ENCODE measurements at places on chromosomes 2 and 18.

- no peak for DNase-seq
Measured at GRCh38 chr2:207960090-207960489, 65.2 kb downstream of the PLEKHM3 start.

DNA sequence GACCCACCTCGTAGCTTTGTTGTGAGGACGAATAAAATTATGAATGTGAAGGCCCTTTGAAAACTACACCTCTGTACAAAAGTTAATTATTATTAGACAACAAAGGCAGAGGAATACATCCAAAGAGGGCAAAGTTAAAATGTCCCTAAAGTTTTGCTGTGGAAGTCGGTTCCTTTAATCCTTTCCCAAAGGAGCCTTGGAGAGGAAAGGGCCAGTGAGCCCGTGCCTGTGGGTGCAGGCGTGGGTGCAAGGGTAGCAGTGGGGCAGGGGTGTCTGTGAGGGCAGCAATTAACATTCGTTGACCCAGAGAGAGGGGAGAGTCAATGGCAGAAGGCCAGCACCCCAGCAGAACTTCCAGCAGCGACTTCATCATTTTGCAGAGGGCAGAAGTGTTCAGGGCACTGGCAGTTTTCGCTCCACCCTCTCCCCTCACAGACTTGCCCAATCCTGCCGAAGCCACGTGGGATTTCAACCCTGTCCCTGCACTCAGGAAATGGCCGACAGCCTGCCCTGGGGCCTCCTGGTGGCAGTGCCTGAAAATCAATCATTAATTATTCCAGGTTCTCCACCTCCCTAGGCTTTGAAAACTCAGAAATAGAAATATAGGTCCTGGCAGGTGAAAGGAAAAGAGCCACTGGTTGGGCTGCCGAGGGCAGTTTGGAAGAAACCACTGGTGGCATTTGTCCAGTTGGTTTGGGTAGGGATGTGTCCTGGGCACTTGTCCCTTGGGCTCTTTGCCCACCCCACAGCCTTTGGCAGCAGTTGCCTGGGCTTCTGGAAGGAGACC lies 4.2 kb upstream of the PAX8 start:
- peak; percentile 70 for DNase-seq

DNA sequence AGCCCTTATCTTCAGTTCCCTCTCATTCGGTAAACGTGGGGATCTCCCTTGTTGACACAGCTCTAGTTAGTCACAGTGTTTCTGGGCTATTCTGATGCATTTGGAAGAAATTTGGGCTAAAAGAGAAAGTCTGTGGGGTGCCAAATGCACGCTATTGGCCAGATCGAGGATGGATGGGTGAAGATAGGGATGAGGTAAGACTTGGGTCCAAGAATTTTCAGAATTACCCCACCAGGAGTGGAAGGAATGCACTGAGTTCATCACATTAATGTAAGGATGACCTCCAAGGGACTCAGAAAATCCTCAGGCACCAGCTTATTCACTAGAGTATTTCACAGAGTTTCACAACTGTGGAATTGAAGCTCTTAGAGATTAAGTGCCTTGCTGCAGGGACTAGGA lies 49.3 kb downstream of the NRP2 start:
- no peak for DNase-seq

DNA sequence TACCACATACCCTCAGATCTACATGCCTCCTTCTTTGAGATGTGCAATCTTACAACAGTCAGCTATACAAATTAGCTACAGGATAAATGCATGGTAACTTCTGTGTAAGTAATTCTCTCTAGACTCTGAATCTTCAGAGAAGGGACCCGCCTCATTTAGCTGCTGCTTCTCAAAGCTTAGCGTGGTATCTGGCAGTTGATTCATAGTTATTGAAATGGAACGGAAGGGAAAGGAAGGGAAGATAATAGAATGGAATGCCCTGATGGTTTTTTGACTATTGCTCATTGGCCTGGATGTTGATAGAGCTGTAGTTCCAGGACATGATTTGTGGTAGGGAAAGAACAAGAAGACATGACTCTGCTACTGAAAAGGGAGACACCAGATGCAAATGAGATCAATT lies 498.1 kb upstream of the CRIM1 start:
- no peak for DNase-seq

- no peak for DNase-seq
Measured at GRCh38 chr2:206915121-206915520, 24.2 kb upstream of the CPO start.

- no peak for DNase-seq
Measured at GRCh38 chr2:235860871-235861270, 307.3 kb downstream of the GBX2 start.

DNA sequence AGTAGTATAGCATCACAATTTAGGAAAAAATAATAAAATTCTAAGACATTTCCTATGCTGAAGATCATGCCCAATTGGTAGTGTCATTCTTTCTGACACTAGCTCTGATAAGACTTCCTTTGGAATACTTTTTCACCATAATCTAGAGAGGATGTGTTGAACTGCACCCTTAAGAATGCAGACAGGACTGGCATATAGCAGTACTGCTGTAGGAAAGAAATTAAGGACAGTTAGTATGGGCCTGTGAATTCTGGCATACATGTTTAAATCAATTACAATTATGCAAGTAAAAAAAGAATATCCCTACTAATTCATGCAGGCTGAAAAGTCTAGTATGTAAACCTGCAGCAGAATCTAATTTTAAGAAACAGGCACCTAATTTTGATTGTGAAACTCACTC lies 15.4 kb downstream of the SF3B1 start:
- DNase-seq, result no peak

DNA sequence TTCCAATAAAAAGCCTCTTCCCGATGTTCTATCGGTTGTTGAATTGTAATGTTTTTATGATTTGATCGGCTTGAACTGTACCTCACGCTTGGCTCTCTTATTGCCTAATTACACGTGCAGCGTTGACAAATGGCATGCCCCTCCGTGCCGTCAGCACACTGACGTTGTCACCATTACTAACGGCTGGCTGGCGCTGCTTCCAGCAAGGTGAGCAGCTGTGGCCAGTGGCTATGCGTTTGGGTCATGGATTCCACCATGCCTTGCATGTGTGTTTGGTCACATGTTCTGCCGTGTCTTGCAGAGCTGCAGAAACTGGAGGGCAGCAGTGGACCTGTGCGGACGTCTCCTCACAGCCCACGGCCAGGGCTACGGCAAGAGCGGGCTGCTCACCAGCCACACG lies 42.1 kb downstream of the TRAPPC12 start:
- DNase-seq, result no peak

DNA sequence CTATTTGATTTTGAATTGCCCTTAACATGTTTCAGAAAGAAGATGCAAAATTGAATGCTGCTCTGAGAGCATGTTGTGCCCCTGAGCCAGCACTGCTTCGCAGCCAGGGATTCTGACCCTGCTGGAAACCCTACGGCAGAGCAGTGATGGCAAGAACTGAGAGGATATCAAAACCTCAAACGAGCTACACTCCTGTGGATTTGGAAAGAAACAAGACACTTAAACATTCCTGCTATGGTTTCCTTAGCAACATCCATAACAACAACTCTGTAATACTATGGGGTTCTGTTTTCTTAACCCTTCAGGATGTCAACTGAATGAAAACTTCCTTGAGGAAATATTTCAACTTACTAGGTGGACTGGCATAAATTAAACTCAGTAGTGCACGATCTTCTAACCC lies 649.1 kb downstream of the NYAP2 start:
- no peak for DNase-seq

DNA sequence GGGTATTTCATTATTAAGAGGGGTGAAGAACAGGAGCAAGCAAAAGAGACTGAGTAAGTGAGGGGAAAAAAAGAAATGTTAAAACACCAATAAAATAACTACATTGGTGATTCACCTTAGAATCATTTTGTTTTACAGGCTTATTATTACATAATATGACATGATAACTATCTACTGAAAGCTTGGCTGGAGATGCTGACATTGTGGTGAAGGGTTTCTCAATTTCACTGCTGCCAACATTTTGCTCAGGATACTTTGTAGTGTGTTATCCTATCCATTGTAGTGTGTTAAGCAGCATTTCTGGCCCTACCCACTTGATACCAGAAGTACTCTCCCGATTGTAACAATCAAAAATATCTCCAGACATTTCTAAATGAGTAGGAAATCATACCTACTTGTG lies 1564.6 kb upstream of the NXPH2 start:
- no peak for DNase-seq

DNA sequence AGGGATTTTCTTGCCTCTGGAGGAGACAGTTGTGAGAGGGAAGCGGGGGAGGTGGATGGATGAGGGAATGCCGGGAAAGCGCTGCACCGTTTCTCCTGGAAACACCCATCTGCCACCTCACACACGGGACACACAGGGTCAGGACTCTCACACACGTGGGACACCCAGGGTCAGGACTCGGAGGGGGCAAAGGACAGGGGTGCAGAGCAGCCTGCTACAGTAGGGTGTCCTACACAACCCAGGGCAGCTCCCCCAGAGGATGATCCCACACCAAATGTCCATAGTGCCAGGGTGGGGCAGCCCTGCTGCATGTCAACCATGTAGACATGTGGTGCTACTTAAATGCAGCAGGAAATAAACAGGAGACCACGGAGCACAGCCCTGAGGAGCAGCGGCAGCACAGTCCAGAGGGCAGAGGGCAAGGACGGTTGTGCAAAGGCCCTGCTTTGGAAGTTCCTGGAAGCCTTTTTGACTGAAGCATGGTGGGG lies 5.1 kb downstream of the RAMP1 start:
- DNase-seq, result no peak

GRCh38 chr2:137888845-137889244 lies 75.4 kb upstream of the HNMT start:
- DNase-seq, result peak; percentile 29

GRCh38 chr18:24231773-24232735 lies 93.2 kb downstream of the CABYR start:
- DNase-seq, result no peak

DNA sequence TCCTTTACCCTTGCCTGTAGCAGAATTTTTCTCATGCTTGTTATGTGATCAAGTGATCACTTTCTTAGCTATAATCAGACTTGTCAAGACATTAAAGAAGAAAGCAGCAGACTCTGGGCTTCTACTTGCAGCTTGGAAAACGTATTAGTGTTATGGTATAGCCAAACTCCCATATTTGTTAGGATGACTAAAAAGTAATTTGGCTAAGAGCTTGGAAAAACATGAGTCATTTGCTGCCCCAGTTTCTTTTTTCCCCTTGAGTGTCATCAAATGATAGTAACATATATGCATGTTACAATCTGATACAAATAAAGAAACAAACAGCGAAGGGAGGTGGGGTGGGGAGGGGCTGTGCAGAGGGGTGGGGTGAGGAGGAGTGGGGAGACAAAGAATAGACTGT lies 155.5 kb downstream of the IKZF2 start:
- no peak for DNase-seq

GRCh38 chr2:171711351-171711750 lies 24.1 kb downstream of the DYNC1I2 start:
- no peak for DNase-seq

- no peak for DNase-seq
Measured at GRCh38 chr2:111167076-111167862, 46.6 kb downstream of the BCL2L11 start.

DNA sequence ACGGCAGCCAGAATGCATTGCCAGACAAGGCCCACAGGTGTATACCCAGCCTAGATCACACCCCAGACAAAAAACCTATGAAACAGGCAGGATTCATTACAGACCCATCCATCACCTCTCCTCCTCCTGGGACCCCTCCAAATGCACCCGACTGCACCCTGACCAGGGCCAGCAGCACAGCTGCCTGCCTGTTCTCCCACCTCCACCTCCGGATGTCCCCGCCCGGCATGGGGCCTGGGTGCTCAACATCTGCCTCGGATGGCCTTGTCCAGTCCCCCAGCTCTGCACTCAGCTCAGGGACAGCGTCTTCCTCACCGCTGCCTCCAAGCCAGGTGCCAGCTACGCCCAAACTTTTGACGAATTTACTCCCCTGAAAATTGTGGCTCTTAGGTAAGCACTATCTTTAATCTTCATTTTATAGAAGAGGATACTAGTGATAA lies 91.1 kb downstream of the TPO start:
- DNase-seq, result no peak

GRCh38 chr2:120461092-120461491 lies 115.2 kb downstream of the INHBB start:
- DNase-seq, result no peak

- no peak for DNase-seq
Measured at GRCh38 chr18:72762515-72763122, 105.2 kb downstream of the NETO1 start.

DNA sequence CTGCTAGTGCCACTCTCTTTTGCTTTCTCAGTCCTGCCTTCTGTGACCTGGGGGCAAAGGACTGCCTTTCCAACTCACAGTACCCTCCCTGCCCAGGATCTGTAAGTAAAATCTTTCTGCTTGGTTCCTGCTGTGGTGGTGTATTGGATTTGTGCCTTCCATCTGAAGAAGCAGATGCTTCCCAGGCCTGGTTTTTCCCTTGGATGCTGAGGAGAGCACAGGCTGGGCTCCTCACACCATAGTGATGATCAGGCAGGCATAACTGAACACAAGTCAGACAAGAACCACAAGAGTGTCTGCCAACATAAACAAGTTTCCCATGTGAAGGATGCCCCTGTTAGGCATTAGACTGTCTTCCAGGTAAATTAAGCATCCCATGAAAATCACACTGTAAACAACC lies 121.3 kb upstream of the NRXN1 start:
- no peak for DNase-seq

DNA sequence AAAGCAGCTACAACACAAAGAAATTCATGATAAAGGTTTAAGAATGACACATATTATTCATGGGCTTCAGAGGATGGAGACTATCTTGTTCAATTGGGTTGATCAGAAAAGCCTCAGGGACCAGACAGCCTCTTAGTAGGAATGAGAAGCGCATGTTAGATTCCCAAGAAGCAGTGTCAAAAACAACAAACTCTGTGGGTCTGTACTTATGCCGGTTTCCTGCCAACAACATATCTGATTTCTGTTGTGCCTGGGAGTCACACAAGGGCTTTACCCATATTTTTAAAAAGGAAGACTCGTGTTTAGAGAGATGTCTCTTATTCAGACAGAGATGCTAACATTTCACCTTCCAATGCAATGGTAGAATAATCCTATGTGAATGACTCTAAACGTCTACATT lies 2180.6 kb upstream of the CELF4 start:
- no peak for DNase-seq

GRCh38 chr18:48734460-48734859 lies 195.6 kb downstream of the CTIF start:
- no peak for DNase-seq

GRCh38 chr18:51765606-51766360 lies 568.3 kb upstream of the MEX3C start:
- no peak for DNase-seq

GRCh38 chr2:20135631-20136050 lies 84.2 kb upstream of the LAPTM4A start:
- DNase-seq, result peak; percentile 78

- no peak for DNase-seq
Measured at GRCh38 chr18:71503222-71503621, 1040.9 kb downstream of the CBLN2 start.

GRCh38 chr18:44715842-44716241 lies 35.2 kb downstream of the SETBP1 start:
- DNase-seq, result no peak

GRCh38 chr2:20012032-20012281 lies 511 bp downstream of the MATN3 start:
- DNase-seq, result no peak

GRCh38 chr2:128026448-128027277 lies 1.2 kb downstream of the SAP130 start:
- DNase-seq, result no peak

All from transverse colon (tissue), 4 donors.